KBM-7 (cell line): ENCODE measurements at places on chromosomes 13 and 19.

- DNase-seq: no peak
Measured at GRCh38 chr19:43738780-43739211, 16.0 kb downstream of the SMG9 start.

DNA sequence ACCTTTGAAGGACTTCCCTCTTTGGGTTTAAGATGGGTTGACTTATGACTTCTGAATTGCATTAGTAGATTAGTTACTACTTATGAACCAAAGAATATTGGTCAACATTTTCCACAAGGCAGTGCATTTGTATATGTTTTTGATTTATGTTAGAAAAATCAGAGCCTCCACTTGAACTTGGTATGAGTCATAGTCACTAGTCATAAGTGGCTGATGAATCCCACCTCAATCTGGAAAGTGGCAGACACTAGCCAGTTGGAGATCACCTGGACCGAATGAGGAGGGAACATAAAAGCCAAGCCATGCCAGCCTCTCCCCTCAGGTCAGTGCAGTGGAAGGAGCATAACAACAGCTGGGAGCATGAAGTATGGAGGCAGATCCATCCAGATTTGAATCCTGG lies 39.3 kb upstream of the SPART start:
- no peak for DNase-seq

DNA sequence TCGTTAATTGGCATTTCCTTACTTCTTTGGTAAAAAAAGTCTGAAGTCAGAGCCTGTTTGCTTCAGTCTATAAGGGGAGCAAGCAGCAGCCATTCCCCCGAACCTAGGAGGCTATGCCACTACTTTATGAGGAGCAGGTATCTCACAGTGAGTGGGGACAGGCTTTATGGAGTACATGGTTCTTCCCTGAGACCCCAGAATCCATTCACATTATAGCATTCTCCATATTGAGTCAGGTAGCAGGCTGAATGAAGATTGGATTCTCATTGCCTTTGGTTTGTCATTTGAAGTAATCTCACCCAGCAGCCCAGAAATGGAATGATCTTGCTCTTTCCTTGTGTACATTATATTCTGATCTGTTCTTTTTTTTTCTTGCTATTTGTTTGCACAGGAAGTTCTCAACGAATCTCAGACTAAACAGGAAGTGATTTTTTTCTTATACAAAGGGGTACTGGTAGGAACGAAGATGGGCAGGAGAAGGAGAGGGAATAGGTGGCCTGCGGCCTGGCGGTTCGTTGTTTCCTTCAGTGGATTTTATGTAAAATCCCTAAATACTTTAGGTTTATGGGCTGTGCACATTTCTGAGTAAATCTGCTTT lies 74.4 kb downstream of the ARHGAP35 start:
- DNase-seq: no peak

GRCh38 chr19:13579388-13580060 lies 73.2 kb upstream of the CACNA1A start:
- no peak for DNase-seq

- DNase-seq: no peak
Measured at GRCh38 chr13:99123101-99124045, 77.3 kb upstream of the UBAC2 start.

DNA sequence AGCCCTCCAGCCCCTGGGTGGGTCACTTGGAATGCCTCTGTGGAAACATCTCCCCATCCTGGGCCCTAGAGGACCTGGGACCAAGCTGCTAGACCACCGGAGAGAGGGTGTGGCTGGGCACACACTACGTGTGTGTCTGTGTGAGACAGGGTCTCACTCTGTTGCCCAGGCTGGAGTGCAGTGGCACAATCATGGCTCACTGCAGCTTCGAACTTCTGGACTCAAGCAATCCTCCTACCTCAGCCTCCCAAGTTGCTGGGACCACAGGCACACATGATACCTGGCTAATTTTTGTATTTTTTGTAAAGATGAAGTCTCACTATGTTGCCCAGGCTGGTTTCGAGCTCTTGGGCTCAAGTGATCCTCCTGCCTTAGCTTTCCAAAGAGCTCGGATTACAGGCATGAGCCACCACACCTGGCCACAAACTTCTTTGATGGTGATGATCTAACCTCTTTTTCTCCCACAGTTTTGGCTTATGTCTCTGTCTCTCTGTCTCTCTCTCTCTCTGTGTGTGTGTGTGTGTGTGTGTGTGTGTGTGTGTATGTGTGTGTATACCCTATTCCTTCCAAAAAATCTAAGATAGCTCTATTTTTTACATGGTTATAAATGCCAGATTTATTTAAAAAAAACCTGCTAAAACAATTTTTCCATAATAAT lies 32.1 kb upstream of the SLC7A9 start:
- no peak for DNase-seq

DNA sequence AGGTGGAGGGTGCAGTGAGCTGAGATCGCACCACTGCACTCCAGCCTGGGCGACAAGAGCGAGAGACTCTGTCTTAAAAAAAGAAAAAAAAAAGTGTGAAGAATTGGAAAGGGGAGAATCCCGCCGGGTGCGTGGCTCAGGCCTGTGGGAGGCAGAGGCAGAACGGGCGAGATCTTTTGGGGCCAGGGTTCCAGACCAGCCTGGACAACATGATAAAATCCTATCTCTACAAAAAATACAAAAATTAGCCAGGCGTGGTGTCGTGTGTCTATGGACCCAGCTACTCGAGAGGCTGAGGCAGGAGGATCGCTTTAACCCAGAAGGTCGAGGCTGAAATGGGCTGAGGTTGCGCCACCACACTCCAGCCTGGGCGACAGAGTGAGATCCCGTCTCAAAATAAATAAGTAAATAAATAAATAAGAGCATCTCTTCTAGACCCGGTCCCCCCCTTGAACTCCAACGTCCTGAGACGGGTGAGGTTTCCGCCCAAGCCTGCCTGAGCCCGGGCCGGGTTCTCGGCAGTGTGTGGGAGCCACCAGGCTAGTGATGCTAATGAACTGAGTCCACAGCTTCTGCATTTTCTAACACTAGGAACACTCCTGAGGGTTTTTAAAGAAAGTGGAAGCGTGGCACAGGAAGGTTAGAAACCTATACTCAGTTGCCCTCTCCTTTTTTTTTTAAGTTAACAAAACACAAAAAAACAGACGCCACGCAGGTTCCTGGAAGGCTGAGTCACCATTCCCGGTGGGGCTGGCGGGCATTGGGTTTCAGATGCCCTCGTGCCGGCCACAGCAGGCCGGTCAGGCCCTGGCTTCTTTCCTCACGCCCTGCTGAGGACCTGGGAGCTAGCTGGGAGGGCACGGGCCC lies 22.0 kb downstream of the GPX4 start:
- DNase-seq: no peak

- DNase-seq: peak; percentile 53
Measured at GRCh38 chr13:108326309-108326708, 56.8 kb downstream of the TNFSF13B start.

DNA sequence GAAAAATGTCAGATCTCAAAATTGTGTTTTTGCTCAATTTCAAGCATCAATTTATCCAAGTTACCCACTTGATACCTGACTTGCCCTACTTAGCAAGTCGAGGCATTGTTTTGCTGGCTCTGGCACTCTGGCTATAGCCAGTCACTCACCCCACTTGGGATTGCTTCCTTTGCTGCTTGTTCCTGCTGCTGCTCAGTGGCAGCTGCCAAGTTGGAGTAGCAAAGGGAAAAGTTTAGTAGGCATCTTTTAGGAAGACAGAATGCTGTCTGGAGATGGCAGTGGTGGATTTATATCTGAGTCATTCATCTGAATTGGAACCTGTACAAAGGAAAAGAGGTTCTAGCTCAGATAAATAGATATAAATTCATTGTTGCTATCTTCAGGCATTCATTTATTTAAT lies 41.2 kb downstream of the PCCA start:
- no peak for DNase-seq

- no peak for DNase-seq
Measured at GRCh38 chr19:23771761-23772674, 13.3 kb upstream of the ZNF681 start.

DNA sequence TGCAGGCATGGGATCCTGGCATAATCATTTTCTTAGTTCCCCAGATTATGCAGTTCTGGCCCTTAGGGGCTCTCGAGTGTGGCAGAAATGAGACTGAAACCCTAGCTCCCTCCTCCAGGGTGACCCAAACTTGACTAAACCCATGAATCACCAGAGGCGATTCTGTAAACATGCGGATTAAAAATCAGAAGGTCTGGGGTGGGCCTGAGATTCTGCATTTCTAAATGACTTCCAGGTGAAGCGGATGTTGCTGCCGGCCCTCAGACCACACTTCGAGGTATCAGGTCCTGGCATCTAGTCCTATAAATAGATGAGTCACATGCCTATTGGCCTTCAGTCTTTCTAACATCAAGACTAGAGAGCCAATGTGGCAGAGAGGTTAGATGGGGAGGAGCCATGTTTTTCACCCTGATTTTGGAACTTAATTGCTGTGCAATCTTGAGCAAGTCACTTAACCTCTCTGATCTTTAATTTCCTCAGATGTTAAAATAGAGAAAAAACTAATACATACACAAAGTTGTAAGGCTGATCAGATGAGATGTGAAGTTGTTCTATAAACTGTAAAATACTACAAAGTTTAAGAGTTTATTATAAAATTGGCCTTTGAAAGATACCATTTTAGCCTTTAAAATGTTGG lies 431.2 kb downstream of the FOXO1 start:
- DNase-seq: no peak

- DNase-seq: no peak
Measured at GRCh38 chr19:57664269-57665127, 4.2 kb upstream of the ZSCAN4 start.

DNA sequence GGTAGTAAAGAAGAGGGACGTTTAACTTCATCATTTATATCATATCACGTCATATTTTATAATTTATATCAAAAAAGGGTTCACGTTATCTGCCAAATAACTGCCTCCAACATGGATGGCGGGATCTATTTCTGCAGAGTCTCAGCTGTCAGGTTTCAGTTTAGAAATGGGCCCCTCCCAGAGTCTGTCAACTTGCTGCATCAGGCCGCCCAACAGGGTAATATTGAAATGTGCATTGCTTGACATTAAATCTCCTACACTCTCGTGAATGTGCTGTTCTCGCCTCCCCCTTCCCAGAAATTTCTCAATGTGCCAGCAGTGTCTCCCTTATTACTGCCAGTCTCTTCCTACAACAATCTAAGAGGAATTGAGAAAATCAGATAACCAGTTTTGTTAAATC lies 96.9 kb downstream of the TRPC4 start:
- DNase-seq: no peak

DNA sequence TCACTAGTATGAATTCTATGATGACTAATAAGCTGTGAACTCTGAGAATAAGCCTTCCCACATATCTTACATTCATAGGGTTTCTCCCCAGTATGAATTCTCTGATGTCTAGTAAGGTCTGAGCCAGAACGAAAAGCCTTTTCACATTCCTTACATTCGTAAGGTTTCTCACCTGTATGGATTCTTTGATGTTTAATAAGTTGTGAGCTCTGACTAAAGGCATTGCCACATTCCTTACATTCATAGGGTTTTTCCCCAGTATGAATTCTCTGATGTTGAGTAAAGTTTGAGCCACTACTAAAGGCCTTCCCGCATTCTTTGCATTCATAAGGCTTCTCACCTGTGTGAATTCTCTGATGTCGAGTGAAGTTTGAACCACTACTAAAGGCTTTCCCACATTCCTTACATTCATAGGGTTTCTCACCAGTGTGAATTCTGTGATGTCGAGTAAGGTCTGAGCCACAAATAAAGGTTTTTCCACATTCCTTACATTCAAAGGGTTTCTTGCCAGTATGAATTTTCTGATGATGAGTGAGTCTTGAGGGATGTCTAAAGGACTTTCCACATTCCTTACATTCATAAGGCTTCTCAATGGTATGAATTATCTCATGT lies 30.7 kb upstream of the ZFP82 start:
- DNase-seq: no peak

DNA sequence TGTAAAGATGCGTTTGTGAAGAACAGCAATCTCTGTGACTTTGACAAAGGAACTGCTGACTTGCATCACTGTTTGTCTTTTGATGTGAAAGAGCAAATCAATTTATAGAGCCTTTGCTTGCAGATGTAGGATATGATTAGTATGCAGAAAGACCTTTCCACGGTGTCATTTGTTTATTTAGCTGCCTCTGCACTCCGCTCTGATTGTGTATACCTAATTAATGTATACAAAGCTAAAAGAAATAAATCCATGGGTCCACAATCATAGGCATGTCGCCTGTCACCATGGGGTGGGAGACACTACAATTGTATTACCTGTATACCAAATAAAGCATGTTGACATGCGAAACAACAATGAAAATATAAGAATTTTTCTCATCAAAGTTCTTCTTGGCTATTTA lies 410.7 kb downstream of the MZT1 start:
- no peak for DNase-seq

DNA sequence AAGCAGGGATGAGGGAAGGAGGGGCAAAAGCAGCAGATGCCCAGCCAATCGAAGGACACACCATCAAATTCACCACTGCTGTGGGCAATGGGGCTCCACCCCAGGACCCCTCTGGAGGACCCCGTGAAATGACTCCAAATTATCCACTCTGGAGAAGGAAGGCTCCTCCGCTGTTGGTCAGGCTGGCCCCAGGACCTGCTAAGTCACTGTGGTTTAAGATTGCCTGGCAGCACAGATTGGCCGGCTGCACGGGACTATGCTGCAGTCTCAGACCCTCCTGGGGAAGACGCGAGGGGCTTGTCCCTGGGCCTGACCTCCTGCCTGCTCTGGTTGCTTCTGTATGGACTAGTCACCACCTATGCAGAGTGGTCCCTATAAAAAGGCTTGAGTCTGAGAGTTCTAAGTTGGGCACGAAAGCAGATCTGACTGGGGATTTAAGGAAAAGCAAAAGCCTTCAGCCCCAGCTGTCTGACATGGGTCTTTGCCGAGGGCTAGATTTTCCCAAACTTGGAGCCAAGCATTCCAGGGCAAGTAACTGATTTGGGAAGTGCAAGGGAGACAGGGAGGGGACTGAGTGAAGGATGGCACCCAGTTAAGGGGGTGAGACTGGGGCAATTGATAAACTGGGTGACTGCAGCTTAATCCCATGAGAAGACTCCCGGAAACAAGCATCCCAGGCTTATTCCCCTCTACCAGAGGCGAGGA lies 91.7 kb downstream of the TSHZ3 start:
- no peak for DNase-seq

DNA sequence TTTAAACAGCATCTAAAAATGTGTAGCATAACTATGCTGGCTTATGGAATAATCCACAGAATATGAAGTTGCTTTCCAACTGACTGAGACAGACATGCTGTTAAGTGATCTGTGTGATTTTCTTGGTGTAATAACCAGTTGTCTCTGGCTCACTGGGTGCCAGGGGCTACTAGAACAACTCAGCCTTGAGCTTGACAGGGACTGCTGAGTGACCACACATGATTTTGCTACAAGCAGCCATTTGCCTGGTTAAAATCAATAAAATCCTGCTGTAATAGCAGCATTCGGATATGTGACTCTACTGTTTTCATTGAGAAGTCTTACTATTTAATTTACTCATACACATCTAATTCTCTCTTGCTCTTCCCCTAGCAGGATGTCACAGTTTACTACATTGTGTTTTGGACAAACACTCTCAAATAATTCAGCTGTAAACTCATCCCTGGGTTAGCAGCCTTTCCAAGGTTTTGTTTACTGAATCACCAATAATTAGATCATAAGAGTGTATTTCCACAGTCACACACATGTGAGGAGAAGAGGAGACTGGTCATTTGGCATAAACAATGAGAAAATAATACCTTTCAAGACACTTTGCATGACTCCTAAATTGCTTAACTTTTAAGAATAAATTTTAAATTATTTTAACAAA lies 426.2 kb downstream of the PCDH9 start:
- DNase-seq: no peak

- no peak for DNase-seq
Measured at GRCh38 chr19:31499281-31500196, 150.3 kb upstream of the TSHZ3 start.
